Astrocyte of the cerebellum (primary cell): ENCODE measurements at places on chromosomes 16 and 17.

- DNase-seq: no peak
Observed at GRCh38 chr17:16919663-16920627, 52.0 kb downstream of the TNFRSF13B start.

GRCh38 chr17:44312396-44313104 lies 4.1 kb downstream of the RUNDC3A start:
- DNase-seq: no peak

- DNase-seq: no peak
Observed at GRCh38 chr17:624341-624860, 90.2 kb downstream of the VPS53 start.

DNA sequence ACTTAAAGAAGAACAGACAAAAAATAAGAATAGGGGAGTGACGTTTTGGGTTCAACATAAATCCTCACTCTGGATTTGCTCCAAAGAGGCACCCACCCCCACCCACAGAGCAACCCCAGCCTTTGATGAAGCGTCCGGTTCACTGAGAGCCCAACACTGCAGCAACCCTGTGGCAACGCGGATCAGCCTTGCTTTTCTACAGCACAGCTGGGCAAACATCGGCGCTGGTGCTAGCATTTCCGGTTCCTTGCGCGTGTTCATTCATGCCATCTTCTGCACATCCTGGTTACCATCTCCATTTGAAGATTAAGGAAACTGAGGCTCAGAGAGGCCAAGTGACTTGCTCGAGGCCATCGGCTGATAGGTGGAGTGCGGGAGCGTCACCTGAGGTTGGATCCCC lies 8.7 kb upstream of the GINS2 start:
- DNase-seq: no peak

DNA sequence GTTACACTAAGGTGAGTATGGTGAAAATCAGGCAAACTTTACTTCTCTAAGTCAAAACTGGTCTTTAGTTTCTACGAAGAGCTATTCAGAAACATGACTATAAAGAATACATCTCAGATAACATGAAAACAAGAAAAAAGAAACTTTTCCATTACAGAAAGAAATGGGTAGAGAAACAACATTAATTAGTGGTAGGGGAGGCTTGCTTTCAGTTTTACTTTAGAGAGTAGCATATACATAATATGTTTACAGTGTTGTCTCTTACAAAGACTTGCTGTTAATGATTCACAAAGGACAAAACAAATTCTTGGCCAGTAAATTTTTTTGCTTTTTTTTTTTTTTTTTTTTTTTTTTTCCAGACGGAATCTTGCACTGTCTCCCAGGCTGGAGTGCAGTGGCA lies 34.2 kb downstream of the CRLF3 start:
- no peak for DNase-seq

DNA sequence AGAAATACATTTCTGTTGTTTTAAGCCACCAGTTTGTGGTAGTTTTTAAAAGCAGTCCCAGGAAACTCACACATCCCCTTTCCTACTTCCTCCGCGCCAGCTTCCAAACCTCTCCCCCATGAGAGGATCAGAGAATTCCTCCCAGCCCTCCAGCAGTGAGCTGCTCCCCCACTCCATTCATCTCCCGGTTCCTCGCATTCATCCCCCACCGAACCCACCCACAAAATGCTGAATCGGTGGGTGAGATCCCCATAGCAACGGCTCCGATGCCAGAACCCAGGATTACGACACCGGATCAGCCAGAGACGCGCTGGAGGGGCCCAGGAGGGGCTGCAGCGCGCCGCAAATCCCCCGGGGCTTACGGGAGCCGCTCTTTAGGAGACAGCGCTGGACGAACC lies 251.4 kb upstream of the RPL38 start:
- no peak for DNase-seq

- no peak for DNase-seq
Observed at GRCh38 chr16:47834485-47835024, 321.2 kb downstream of the ABCC12 start.

- no peak for DNase-seq
Observed at GRCh38 chr17:21278450-21279197, 5.9 kb upstream of the MAP2K3 start.

DNA sequence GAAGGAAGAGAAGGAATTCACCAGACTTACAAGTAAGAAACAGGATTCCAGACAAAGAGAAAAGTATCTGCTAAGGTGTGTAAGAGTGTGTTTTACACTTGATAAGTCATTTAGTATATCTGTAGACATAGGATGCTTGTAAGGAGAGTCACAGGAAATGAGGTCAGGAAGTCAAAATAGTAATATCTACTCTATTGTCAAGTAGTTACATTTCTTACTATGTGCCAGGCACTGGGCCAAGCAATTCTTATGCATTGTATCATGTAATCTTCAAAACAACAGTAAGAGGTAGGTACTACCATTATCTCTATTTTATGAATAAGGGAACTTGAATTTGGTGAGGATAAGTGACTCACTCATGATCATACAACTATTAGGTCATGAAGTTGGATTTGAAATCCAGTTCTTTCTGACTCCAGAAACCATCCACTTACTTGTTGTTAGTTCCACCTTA lies 129.1 kb downstream of the SNX11 start:
- peak; percentile 11 for DNase-seq

- peak; percentile 39 for DNase-seq
Observed at GRCh38 chr17:64732336-64733006, 70.4 kb upstream of the SMURF2 start.

DNA sequence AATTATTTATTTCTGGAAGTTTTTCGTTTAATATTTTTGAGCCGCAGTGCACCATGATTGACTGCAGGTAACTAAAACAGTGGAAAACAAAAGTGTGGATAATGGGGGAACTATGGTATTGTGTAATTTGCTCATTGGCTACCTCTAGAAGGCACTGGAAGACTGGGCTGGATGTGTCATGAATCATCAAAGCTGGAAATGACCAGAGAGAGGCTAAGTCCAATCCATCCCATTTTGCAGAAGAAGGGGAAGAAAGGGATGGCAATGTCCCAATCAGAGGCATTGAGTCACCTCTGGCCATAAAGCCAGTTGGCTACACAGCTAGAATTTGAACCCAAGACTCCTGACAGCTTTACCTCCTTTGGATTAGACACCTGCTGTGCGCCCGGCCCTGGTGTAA lies 29.3 kb downstream of the GLP2R start:
- no peak for DNase-seq
